ENCODE measurements at places on chromosomes 4 and X. TPM values are rescaled to one million over a fixed set of nuclear protein-coding genes. Genes with fewer than 3 reads are reported as not detected.

The TCP11X2 gene
- total RNA-seq: not detected

The PTTG2 gene
- not detected for total RNA-seq

The CT47B1 gene
- not detected for total RNA-seq

DNA sequence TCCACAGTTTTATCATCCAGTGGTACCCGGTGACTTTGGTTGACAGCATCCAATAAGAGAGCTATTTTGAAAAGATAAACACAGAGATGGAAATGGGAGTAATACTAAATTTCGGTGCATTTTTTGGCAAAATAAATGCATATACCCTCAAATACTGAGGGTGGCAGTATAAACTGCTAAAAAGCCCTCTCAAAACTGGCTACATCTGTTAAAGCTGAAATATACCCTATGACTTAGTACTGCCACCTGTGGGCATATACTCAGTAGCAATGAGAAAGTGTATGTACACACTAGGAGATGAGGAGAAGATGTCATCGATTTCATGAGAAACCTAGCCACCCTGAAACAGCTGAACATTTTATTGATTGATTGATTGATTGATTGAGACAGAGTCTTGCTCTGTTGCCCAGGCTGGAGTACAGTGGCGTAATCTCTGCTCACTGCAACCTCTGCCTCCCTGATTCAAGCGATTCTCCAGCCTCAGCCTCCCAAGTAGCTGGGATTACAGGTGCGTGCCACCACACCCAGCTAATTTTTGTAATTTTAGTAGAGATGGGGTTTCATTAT lies 12.2 kb upstream of the TMEM128 start:
- DNase-seq: peak; percentile 65

- peak; percentile 1 for DNase-seq
Observed at GRCh38 chr4:154416190-154416547, 75.4 kb downstream of the DCHS2 start.

DNA sequence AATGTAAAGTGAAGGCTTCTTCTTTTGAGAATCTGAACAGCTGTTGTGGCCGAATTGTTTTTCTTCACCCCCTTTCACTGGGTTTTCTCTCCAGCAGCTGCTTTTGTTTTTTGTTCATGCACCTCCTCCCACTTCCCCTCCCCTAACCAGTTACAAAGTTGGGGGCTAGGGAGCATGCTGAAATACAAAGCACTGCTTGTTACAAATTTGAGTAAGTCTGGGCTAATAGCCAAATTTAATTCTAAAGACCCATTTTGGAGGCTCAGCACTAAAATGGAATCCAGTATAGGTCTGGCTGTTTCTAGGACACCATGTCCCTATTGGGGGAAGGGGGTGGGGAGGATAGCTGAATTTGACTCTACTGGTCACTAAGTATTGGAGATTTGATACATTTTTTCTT lies 89.2 kb upstream of the GPM6B start:
- DNase-seq: peak; percentile 17

The ARL13A gene
- total RNA-seq: not detected

- peak; percentile 58 for DNase-seq
Observed at GRCh38 chr4:159071178-159071968, 31.5 kb upstream of the RAPGEF2 start.

DNA sequence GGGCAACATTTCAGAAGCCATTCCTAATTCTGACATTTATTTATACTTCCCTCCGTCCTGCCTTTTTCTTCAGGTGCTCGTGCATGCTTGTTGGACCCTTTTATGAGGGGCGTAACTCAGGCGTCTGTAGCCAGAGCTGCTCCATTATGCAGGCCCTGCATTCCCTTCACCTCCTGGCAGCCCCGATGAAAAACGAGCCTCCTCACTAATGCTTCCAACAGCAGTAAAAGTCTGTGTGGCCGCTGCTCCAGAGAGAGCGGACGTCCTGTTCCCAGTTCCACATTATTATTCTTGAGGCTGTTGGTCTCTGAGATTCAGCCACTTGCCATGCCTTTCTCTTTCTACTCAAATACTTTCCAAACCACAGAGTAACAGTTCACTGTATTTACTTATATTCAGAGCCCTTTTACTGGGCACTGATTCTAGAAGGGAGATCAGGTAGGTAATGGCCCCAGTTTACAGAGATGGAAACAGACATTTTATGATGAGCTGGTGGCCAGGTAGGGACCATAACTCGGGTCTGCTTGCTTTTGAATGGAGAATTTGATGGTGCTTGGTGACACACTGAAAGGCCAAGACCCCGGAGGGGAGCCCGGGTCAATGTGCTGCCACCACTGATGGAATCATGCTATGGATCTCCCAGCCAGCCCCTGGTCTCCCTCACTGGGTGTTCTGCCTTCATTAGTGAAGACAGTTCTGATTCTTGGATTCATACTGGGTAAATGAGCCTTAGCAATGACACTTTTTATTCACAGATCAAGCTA lies 101.0 kb downstream of the GATB start:
- DNase-seq: no peak

DNA sequence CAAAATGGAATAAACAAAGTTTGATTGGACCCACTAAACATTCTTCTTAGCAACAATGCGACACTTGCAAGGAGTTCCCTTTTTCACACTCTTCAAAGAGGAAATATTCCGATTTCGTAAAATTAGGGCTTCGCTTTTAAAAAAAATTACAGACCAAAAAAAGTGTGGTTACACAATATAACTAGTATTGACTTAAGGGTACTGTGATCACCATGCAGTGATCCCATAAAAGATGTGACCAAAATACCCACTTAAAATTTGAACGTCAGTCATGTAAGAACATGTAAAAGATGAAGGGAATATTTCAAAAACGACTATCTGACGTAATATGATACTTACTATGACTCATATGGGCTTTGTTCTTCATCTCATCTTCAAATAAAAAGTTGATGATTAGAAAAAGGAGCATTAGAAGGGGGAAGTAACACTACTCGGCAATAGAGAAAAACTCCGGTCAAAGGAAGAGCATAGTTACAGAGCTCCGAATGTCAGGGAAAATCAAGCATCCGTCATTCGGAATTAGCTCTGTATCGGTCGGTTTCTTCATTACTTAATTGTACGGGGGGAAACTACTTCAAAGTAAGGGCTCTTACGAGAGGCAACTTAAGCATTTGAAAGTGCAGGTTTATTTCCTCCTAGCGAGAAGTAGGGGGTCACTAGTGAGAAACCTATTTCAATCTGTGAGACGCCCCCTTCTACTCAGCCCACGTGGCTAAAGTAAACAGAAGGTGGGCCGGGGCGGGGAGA lies 1.3 kb upstream of the TET2 start:
- peak; percentile 3 for DNase-seq

Data from RPMI7951 (cell line).